Central memory CD4-positive, alpha-beta T cell (primary cell): ENCODE measurements at places on chromosomes 16 and 17.

GRCh38 chr16:27052007-27052406 is 14.7 kb upstream of the C16orf82 start:
- DNase-seq = no peak

DNA sequence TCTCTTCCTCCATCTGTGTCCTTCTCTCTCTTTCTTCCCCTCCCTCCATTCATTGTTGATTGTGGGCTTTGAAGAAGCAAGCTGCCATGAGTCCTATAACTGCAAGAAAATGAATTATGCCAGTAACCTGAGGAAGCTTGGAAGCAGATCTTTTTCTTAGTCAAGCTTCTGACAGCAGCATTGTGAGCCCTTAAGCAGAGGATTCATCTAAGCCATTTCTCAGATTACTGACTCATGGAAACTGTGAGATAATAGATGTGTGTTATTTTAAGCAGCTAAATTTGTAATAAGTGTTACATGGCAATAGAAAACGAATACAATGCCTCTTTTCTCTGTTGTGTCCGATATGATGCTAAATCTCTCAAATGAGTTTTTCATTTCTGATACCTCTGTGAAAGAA is 1109.7 kb downstream of the CDH11 start:
- DNase-seq = no peak

DNA sequence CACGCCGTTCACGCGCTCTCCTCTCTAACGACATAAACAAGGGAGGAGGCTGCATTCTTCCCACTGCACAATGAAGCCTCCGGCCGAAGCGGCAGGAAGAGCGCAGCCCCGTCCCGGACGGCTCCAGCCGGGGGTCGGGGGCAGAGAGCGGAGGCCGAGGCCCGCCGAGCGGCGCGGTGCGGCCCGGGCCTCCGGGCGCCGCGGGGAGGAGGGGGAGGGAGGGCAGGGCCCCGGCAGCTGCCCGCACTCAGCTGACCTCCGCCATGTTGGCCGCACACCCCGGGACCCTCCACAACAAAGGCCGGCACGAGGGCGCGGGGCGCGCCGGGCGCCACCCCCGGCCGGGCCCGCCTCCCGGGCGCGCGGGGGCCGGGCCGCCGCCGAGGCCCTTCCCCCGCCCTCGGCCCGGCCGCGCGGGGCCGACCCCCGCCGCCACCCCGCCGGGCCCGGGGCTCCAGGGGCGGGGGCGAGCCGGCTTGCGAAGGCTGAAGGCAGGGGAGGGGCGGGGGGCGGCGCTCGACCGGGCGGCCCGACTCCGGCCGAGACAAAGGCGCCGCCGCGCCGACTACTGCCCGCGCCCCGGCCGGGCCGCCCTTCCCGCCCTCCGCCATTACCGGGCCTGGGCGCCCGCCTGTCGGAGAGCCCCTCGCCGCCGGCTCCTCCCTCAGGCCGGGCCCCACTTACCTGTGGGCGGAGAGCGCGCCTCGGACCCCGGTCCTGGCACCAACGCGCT is 527 bp downstream of the SIAH1 start:
- DNase-seq = peak; percentile 21

- no peak for DNase-seq
Observed at GRCh38 chr17:35684055-35684802, 47.2 kb upstream of the RASL10B start.

DNA sequence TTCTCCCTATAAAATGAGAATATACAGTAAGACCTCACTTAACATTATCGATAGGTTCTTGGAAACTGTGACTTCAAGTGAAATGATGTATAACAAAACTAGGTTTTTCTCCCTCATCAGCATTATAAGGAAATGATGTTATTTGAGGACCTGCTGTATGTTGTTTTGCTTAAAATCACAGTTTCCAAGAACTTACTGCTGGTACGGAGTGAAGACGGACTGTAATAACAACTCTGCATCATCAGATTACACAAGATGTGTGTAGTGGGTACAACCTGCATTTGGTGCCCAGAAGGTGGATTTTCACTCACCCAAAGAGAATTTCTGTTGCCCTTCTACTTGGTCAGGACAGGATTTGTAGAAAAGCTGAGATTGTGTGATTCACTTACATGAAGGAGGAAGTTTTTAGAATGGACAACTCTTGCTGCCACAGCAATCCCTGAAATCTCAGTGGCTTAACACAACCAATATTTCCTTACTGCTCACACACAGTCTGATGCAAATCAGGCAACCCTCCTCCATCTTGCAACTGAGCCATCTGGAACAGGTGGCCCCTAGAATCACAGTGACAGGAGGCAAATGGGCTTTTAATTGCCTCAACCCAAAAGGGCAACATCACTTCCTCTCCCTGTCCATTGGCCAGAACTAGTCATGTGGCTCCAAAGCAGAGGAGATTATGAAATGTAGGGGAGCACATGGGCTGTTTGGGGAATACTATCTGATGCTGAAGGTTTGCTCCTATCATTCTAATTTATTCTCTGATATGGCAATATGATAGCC is 67.6 kb upstream of the CACNG5 start:
- DNase-seq = no peak

DNA sequence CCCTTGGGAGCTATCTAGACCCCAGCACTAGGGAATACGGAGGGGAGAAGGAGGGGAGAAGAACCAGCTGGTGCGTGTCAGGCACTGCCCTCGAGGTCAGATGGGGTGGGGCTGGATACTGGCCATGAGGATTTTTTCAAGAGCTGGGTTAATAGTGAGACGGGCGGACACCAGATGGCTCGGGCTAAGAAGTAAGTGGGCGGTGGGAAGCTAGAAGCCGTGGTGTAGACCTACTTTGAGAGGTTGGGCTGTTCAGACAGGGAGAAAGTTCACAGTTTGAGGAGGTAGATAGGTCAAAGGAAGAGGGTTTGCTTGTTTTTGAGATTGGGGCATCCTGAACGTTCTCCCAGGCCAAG is 303.8 kb downstream of the SEC14L1 start:
- no peak for DNase-seq

- no peak for DNase-seq
Observed at GRCh38 chr16:85451641-85452363, 161.3 kb upstream of the GSE1 start.

DNA sequence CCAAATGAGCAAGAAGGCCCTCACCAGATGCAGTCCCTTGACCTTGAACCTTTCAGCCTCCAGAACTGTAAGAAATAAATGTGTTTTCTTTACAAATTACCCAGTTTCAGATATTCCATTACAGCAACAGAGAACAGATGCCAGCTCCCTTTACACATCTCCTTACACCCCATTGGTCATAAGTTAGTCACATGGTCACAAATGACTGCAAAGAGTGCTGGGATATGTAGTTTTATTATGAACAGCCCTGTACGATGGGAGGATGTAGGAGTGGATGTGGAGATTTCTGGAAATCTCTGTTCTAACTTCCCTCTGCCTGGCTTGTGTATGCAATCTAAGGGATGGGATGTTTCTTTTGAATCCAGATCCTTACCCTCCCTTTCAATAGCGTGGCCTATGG is 13.3 kb upstream of the RPL38 start:
- no peak for DNase-seq
